Astrocyte (in vitro differentiated cells and primary cell): ENCODE measurements at places on chromosomes 12 and 14. TPM values are rescaled to one million over a fixed set of nuclear protein-coding genes. Genes with fewer than 3 reads are reported as not detected.

TAS2R13 gene
- total RNA-seq = 0.34 and 0.43 TPM in 2 replicates

RIC8B gene
- 16.1 and 19.7 TPM in 2 replicates for total RNA-seq

- no peaks in the 10 kb centered on the region for H3K36me3 ChIP-seq
- DNase-seq = no peak
- H3K4me1 ChIP-seq = peaks cover 11% of the 10 kb centered on the region
- no peak overlapping the region for H3K27ac ChIP-seq
Measured at GRCh38 chr14:35297706-35298105, 5.5 kb downstream of the PSMA6 start.

DNA sequence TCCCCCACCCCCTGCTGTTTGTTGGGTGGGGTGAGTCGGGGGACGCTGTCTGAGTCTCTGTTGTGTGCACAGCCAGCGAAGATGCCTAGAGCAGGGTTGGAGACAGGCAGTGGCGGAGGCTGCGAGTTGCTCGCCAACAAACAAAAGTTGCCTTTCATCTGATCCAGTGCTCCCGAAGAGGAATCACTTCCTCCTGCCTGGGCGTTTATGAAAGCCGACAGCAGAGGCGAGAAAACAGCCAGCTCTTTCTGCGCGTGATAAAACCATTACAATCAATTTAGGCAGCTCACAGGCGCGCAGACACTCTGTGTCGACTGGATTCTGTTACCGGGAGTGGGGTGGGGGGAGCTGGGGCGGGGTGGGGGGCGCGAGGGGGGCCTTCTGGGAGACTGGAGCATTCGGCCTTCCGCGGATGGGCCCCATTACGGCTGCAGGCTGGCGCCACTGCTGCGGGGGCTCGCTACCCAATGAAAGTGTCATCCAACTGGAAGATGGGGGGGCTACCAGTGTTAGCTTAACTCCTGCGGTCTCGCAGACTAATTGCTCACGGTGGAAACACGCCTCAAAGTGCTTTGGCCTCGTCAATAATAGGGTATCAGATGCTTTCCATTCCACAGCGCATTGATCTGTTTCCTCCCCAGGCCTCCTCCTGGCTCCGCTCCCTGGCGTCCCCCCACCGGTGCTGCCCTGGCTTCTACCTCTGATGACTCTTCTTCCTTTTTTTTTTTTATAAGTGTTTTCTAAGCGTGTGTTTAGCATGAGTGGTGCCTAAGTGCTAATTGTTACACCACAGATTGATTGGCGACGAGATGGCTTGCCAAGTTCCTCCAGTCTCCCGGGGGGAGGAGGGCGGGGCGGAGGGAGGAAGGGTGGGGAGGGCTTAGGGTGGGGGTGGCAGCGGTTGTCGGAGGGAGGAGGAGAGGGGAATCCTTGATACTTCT lies 678.4 kb downstream of the MED13L start:
- no peak overlapping the region for H3K27ac ChIP-seq
- H3K4me3 ChIP-seq = peak overlapping the region; percentile 34
- peaks cover 6% of the 10 kb centered on the region for H3K27me3 ChIP-seq
- no peaks in the 10 kb centered on the region for H3K36me3 ChIP-seq
- peak; percentile 62 for DNase-seq

DNA sequence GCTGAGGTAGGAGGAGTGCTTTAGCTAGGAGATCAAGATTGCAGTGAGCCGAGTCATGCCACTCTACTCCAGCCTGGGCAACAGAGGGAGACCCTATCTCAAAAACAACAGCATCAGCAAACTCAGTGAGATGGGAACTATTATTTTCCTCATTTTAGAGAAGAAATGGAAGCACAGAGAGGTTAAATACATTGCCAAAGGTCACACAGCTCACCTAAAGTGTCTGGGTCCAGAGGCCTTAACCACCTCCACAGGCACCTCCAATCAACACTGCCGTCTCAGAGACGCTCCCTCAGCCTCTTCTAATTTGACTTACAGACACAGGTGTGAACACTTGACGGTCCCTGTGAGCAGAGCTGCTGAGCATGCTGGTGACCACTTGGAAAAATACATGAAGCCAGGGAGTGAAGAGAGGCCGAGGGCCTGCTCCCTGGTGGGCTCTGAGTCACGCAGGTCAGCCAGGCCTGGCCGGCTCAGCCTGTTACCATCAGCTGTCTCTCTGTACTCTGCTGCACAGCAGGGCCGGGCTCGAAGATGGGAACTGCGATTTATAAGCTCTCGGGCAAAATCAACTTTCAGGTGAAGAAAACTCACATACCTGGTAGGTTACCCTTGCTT lies 77.5 kb upstream of the RASSF3 start:
- DNase-seq = no peak
- H3K36me3 ChIP-seq = no peaks in the 10 kb centered on the region
- H3K4me3 ChIP-seq = no peak overlapping the region
- no peaks in the 10 kb centered on the region for H3K4me1 ChIP-seq
- H3K27me3 ChIP-seq = peaks cover 3% of the 10 kb centered on the region

- H3K4me1 ChIP-seq = peaks cover 31% of the 10 kb centered on the region
- no peak overlapping the region for H3K4me3 ChIP-seq
- H3K27ac ChIP-seq = peak overlapping the region; percentile 98
- no peaks in the 10 kb centered on the region for H3K36me3 ChIP-seq
- H3K27me3 ChIP-seq = no peaks in the 10 kb centered on the region
- no peak for DNase-seq
Measured at GRCh38 chr12:95804291-95804690, 13.7 kb upstream of the NTN4 start.

DNA sequence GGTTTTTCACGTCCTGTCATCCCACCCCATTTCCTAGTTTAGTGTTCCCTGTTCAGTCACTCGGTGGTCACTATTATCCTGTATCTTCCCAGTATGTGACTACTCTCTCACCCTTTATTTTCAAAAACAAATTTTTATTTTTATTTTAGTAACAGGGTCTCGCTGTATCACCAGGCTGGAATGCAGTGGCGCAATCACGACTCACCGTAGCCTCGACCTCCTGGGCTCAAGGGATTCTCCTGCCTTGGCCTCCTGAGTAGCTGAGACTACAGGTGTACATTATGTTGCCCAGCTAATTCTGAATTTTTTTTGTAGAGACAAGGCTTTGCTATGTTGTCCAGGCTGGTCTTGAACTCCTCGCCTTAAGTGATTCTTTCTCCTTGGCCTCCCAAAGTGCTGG lies 20.1 kb upstream of the PRICKLE1 start:
- DNase-seq = no peak
- no peaks in the 10 kb centered on the region for H3K27me3 ChIP-seq
- no peak overlapping the region for H3K27ac ChIP-seq
- H3K4me3 ChIP-seq = no peak overlapping the region
